Stimulated activated CD4-positive, alpha-beta T cell treated with anti-CD3 and anti-CD28 coated beads, Interleukin-12 subunit alpha, Interleukin-12 subunit beta, amount 100 ng/mL, for 48 hours (primary cell): ENCODE measurements at places on chromosomes 12 and 14.

GRCh38 chr12:51976376-51977160 lies 25.1 kb downstream of the ACVR1B start:
- DNase-seq: no peak

DNA sequence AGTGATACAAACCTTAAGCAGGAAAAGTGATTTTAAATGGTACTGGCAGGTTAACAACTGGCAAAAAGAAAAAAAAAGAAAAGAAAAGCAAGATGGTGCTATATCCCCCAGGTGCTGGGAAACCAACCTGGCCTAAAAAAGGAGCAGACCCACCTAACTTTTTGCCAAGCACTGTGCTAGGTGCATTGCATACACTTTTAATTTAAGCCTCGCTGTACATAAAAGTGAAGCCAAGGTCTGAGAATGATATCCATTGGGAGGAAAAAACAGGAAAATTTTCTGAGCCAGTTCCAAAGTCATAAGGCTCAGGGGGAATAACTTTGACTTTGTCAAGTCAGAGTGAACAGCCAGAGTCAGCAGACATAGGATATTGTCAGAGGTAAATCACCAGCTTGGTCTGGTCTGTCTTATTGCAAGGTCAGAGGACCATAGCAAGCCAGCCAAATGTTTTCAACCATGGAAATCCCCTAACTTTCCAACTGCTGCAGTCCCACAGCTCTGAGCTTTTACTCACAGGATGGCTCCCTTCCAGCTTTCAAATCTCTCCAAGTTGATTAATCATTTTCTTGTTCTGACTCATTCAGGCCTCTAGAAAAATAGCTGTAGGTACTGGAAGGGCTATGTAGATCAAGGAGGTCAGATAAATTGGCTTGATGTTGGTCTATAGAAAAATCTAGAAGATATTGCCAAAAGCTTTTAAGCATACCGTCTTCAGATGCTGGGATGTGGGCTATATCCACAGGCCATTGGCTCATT lies 412.9 kb downstream of the RAD51B start:
- peak; percentile 32 for DNase-seq

GRCh38 chr12:14630793-14631192 lies 63.1 kb upstream of the PLBD1 start:
- no peak for DNase-seq

GRCh38 chr14:92560106-92560865 lies 46.7 kb downstream of the RIN3 start:
- no peak for DNase-seq

- no peak for DNase-seq
Measured at GRCh38 chr12:130199581-130200390, 37.5 kb downstream of the FZD10 start.

DNA sequence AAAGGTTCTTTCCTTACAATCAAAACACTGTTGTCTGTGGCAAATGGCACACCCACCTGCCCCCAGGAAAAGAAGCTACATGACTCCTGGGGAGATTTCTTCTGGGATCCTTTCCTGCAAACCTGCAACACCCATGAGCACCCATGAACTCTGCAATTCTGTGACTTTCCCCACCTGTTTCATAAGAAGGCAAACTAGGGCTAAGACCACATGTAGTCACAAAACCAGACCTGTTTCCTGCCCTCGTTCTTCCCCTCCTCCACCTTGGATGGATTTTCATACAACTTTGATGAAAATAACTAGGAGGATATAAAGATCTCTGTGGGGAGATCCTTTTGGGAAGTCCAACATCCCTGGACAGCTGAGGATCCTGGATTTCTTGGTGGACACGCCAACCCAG lies 1084.7 kb downstream of the BCL11B start:
- DNase-seq: no peak

GRCh38 chr14:37247791-37248461 lies 50.2 kb downstream of the MIPOL1 start:
- no peak for DNase-seq

DNA sequence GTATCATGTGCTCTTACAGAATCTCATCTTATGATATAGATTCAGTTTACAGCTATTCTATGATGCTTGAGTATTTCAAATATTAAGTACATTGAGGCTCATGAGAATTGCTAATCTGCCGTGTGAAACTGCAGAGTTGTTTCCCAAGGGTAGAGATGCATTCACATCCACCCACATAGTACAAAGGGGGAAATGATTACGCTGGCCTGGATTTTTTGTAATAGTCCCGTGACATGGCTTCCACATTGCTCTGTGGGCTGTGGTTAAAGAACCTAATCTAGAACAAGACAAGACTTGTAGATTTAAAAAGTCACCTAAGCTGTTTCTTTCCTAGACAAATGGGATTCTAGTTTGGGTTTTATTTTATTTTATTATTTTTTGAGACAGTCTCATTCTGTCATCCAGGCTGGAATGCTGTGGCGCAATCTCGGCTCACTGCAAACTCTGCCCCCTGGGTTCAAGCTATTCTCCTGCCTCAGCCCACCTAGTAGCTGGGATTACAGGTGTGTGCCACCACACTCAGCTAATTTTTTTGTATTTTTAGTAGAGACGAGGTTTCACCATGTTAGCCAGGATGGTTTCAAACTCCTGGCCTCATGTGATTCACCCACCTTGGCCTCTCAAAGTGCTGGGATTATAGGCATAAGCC lies 13.0 kb upstream of the RIOX1 start:
- DNase-seq: no peak

GRCh38 chr12:30753233-30753632 lies 1.5 kb downstream of the CAPRIN2 start:
- no peak for DNase-seq

- no peak for DNase-seq
Measured at GRCh38 chr12:77932216-77932615, 101.5 kb downstream of the NAV3 start.

- DNase-seq: peak; percentile 45
Measured at GRCh38 chr12:29148911-29149690, at the start of gene FAR2. FAR2 (plus strand) TSS chr12:29149278; CDS start chr12:29270450, 121,172 bp downstream.

DNA sequence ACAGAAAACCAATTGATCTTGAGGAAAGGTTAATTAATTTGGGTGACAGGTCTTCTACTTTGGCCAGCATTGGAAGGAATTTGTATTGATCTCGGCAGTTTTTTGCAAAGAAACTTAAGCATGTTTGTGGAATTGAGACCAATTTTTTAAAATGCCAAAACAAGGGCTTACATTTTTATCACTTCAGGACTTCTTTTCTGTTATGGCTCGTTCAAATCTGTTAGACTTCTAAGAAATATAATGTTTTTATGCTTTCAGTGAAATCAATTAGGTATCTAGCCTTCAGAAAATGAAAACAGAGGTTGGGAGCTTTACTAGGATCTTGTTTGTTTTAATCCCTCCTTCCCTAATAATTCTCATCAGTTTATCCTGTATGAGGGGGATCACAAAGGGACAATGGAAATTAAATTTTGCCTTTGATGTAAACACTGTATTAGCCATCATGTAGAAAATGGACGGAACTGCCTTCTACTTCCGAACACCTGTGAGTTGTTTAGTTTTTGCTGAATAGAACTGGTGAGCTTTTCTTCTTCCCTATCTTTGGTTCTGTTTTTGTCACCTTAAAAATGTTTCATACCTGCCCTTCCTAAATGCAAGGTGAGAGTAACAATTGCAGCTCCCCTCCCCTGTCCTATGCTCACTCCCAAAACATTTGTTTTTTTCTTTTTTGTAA lies 7.8 kb downstream of the FOXA1 start:
- no peak for DNase-seq

- DNase-seq: peak; percentile 30
Measured at GRCh38 chr14:24665440-24665991, 31.5 kb upstream of the GZMB start.

DNA sequence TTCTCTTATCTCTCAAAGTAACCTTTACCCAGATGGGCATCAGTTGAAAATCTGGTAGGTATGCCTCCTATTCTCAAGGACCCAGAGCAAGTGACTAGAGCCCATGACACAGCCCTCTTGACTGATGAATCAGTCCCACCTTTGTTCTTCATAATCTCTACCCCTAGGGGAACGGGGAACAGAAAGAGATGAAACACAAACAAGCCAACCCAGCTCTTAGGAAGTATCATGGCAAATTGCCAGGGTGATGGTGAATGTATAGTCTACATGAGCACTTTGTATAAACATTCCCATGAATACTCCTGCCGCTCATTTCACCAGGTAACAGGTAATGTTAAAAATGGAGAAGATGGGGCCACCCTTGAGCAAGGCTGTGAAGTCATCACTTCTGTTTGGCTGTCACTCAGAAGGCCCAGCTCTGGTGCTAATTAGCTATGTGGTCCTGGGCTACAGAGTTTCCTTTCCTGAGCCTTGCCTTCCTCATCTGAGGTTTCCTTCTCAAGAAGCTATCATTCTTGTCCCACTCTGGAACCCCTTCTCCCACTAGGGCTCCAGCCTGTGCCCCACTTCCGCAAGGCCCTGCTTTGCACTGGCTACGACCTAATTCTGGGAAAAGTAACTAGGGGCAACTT lies 161.7 kb downstream of the ANO2 start:
- DNase-seq: no peak

- DNase-seq: no peak
Measured at GRCh38 chr14:75636100-75636692, 24.5 kb downstream of the ERG28 start.

DNA sequence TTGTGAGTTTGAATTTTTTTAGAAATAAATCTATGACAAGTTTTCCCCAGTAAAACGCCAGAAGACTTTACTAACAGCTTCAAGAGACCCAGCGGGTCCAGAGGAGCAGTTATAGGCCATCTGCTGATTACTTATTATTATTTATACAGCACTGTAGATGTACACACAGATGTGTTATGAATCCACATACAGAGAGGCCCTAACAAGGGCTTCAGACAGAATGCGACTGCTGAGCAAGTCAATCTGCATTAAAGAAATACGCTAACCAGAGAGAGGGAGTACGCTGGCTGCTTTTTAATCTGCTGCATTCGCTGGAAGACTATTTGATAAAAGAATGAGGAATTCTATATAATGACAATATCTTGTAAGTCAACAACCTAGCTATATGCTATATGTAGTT lies 32.5 kb downstream of the ATF7 start:
- no peak for DNase-seq

GRCh38 chr14:67856827-67857226 lies 37.2 kb downstream of the RAD51B start:
- no peak for DNase-seq

- no peak for DNase-seq
Measured at GRCh38 chr14:42110167-42110566, 503.5 kb downstream of the LRFN5 start.

DNA sequence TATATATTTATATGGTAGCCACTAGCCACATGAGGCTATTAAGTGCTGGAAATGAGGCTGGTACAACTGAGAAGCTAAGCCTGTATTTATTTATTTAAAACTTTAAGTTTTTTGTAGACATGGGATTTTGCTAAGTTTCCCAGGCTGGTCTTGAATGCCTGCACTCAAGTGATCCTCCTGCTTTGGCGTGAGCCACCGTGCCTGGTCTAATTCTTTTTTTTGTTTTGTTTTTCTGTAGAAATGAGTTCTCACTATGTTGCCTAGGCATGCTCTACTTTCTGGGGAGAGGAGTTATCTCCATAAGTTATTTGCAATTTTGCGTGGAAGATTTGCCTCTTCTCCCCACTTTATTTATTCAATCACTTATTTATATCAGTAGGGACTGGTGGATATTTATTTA lies 4.8 kb upstream of the SNRNP35 start:
- DNase-seq: no peak

DNA sequence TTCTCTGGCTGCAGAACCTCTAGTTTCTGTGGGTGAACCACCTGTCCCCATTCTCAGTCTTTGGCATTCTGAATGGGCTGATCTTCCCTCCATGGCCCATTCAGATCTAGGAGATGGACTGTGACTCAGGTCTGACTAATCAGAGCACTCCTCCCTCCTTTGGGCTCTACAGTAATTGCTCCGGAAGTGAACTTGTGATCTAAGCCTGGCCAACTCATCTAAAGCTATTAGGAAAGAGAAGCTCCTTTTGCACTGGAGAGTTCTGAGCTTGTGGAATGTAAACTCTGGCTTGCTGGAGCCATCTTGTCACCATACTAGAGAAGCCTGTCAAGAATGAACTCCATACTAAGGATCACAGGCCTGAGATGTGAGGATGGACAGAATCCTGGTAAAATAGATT lies 168.2 kb downstream of the SUDS3 start:
- DNase-seq: no peak

DNA sequence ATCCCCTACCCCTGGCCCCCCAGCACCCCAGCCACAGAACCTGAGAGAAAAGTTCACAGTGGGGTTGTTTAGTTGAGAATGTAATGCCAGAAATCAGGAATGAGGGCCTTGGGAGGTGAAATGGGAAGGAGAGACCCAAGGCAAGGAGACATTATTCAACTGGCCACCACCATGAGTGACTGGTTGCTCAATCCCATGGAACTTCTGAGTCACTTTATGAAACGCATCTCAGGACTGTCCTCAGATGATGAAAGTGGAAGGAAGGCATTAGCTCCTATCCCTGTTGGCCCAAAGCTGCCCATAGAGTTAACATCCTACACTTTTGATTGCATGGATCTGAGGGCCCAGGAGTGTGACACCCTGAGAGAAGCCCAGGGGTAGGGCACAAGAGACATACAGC lies 25.4 kb upstream of the TCL1A start:
- no peak for DNase-seq

GRCh38 chr14:83908419-83908818 lies 1621.5 kb upstream of the FLRT2 start:
- DNase-seq: no peak

GRCh38 chr12:102059343-102059742 lies 2.4 kb downstream of the WASHC3 start:
- DNase-seq: no peak

- no peak for DNase-seq
Measured at GRCh38 chr12:66131067-66131688, 628 bp upstream of the LLPH start.

- DNase-seq: no peak
Measured at GRCh38 chr14:53022593-53022992, 71.7 kb upstream of the FERMT2 start.

GRCh38 chr14:89406361-89406760 lies 10.7 kb downstream of the FOXN3 start:
- DNase-seq: no peak

DNA sequence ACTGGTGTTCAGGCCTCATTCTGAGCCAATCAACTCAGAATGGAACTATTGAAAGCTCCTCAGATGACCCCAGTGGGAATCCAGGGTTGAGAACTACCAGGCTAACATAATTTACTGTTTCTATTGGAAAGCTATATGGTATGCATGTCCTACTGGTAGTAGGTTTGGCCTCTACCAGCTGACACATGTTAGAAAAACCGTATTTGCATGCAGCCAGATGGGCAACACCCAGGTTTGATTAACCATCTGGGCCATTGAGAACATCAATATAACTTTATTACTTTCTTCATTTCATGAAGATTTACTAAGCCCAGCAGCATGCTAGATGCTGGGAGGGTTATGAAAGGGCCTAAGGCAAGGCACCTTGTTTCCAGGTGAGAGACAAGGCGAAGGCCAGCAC lies 181.4 kb upstream of the PARP11 start:
- no peak for DNase-seq

DNA sequence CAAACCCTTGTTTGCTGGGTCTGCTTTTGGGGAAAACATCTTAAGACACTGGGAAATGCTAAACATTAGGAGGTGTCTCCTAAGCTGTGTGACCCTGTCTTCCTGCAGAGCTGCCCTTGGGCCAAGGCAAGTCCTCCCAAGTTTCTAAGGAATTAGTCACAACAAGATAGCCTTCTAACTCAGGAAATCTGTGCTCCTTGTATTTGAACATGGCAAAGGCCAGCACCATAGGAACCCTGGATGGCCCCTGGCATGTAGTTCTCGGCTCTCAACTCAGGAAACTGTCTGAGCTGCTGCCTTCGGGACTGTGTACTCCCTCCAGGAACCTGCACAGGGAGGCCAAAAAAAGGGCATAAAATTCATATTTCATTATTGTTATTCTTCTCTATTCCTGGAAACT lies 37.6 kb upstream of the LTBP2 start:
- no peak for DNase-seq
